ENCODE measurements at places on chromosomes 11 and 22. TPM values are rescaled to one million over a fixed set of nuclear protein-coding genes. Genes with fewer than 3 reads are reported as not detected.

DNA sequence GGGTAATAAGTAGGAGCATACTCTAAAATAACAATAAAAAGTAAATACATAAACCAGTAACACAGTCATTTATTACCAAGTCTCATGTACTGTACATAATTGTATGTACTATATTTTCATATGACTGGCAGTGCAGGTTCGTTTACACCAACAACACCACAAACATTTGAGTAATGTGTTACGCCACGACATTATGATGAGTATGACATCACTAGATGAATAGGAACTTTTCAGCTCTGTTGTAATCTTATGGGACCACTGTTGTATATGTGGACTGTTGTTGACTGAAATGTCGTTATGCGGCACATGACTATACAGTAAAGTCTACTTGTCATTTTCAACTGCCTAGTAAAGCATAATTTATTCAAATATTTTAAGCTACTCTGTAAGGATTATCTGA, 18.6 kb downstream of the KIF18A start:
- DNase-seq, result no peak

The OR51A2 gene
- not detected for total RNA-seq

DNA sequence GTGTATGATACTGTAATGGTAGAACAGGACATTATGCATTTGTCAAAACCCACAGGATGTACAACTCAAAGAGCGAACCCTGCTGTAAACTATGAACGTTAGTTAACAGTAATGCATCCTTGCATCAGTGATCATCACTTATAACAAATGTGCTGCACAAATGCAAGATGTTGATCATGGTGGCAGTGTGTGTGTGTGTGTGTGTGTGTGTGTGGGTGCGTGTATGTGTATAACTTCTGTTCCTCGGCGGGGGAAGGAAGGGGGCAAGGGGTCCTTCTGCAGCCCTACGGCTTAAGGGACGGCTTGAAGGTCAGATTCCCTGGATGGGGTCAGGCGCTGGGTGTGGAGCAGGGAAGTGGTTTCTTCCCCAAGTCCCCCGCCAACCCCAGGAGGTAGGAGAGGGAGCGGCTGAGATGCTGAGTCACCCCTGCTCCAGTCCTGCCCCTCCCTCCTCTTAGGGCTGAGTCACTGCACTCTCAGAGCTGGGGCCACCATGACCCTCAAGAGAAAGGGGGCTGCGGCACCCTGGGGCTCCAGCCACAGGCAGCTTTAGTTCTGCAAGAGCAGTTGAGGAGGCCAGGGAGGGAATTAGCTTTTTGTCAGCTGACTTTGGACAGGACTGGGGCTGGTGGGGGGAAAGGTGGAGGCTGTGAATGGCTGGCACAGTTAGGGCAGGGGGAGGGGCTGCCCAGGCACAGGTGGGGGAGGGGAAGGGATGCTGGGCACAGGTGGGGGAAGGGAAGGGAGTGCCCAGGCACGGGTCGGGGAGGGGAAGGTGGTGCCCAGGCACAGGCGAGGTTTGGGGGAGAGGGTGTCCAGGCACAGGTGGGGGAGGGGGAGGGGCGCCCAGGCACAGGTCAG, 8.8 kb upstream of the CTSD start:
- DNase-seq, result peak; percentile 56

The RIMBP3B gene
- total RNA-seq, result not detected

- no peak for DNase-seq
Observed at GRCh38 chr11:58075781-58076180, 45.0 kb downstream of the OR6Q1 start.

The HEPHL1 gene
- not detected for total RNA-seq

DNA sequence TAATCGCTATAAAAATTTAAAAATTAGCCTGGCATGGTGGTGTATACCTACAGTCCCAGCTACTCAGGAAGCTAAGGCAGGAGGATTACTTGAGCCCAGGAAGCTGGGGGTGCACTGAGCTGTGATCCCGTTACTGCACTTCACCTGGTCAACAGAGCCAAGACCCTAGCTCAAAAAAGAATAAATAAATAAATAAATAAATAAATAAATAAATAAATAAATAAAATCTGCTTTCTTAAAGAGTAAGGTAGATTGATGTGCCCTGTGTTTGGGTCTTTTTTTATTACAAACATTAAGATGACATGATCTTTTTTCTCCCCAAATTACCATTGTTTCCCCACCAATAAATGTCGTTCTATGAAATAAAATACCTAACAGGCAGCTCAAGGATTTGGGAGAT, 114.3 kb upstream of the APOA1 start:
- DNase-seq, result no peak

- no peak for DNase-seq
Observed at GRCh38 chr11:131763193-131763890, 392.9 kb downstream of the NTM start.

The TEX12 gene
- total RNA-seq, result 2.1 TPM

The SCN2B gene
- total RNA-seq, result 1.9 TPM

DNA sequence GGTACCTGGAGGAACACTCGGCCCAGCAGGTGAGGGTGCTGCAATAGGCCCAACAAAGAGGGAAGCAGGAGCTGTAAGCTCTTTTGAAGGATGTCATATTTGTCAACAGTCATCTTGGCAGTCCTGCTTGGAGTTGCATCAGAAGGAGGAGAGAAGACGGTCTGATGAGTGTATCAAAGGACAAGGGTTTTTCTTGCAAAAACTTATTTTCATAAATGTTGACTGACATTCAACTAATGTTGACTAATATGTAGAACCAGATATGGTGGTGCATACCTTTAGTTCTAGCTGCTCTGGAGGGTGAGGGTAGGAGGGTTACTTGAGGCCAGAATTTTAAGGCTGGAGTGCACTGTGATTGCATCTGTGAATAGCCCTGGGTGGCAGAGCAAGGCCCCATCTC, 72.3 kb downstream of the CABIN1 start:
- DNase-seq, result no peak

DNA sequence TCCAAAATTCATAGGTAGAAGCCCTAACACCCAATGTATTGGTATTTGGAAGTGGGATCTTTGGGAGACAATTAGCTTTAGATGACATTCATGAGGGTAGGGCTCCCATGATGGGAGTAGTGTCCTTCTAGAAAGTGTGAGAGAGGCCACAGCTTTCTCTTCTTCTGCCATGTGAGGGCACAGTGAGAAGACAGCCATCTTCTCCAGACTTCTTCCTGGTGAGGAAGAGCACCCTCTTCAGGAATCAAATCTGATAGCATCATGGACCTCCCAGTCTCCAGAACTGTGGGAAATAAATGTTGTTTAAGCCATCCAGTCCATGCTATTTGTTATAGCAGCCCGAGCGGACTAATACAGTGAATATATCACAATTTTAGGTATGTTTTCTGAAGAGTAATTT, 96.9 kb downstream of the CNTN5 start:
- DNase-seq, result no peak

DNA sequence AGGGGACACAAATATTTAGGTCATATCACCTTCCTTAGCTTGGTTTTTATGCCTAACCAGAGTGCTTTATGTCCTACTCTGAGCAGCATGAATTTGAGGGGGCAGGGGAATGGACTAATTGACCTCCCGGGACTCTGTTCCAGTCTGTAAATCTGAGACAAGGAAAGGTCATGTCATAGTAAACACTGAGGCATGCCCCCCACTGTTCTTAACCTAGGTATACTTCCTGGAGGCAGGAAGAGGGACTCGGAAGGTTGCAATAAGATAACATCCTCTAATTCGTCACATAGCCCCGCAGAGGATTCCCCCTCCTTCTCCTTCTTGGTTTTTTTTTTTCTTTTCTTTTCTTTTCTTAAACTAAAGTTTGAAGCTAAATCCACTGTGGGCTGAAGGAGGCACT, 540.3 kb upstream of the CADM1 start:
- no peak for DNase-seq

DNA sequence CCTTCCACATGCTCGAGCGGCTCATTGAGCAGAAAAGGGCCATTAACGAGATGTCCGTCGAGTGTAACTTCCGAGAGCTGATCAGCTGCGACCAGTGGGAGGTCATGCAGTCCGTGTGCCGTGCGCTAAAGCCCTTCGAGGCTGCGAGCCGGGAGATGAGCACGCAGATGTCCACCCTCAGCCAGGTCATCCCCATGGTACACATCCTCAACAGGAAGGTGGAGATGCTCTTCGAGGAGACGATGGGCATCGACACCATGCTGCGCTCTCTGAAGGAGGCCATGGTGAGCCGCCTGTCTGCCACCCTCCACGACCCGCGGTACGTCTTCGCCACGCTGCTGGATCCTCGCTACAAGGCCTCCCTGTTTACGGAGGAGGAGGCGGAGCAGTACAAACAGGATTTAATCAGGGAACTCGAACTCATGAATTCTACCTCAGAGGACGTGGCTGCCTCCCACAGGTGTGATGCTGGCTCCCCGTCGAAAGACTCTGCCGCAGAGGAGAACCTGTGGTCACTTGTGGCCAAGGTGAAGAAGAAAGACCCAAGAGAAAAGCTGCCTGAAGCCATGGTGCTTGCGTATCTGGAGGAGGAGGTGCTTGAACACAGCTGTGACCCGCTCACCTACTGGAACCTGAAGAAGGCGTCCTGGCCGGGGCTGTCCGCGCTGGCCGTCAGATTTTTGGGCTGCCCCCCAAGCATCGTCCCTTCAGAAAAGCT, 31.7 kb downstream of the ALG12 start:
- no peak for DNase-seq

DNA sequence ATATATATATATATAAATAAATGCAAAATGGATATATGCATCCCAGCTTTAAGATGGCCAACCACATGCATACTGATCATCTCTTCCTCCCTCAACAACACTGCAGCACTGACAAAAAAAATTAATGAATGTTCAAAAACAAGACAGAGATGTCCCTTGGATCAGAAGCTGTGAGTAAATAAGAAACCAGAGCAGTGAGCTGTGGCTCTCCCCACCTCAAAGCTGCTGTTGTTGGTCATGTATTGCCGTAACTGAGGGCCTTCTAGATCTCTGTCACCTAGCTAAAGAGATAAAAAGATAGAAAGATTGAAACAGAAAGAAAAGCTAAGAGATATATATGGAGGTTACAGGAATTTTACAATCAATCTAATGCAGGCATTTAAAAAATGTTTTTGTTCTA, 15.5 kb upstream of the TMEM135 start:
- DNase-seq, result no peak

The CD151 gene
- 178 TPM for total RNA-seq

DNA sequence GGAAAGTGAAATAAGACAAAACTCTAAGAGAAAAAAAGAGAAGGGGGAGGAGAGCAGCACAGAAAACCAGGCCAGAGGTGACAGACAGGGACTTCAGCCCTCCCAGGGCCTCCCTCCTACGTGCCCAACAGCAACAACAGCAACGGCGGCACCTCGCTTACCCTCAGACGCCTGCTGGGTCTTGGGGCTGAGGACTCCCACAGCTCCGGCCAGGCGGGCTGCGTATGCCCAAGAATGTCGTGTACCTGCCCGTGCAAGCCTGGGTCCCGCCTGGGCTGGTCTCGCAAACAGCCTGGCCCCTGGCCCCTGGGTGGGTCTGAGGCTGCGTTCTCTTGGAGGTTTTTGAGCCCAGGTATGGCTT, 30.5 kb downstream of the ARAP1 start:
- no peak for DNase-seq

DNA sequence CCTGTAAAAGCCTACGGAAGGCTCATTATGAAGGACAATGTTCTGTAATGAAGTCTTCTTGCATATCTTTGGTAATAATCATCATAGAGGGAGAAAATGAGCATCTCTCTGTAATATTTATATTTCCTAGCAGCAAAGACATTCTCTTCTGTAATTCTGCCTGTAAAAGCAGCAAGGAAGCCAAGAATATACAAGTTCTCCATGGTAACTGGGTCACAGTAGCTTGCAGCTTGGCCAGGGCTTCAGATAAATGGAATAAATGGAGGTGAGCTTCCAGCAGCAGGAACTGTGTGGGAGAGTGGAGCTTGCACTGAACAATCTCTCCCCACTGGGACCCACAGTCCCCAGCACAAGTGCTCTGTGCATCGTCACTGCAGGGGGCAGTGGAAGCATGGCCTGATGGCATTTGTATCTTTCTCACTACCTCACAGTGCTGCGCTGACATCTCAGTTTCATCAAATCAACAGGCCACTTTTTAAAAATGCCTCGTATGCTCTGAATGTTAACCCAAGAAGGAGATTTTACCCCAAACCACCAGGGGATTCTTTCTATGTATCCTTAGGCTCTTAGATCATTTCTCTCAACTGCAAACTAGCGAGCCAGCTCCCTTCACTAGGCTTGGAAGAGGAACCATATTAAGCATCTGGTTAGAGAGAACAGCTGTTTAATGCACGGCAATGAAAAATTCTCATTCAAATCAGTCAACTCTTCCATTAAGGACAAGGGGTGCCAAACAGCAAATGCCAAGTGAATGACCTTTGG, 1059.7 kb downstream of the OPCML start:
- DNase-seq, result no peak

GRCh38 chr22:43088627-43088983, 586 bp downstream of the TTLL1 start:
- DNase-seq, result no peak

DNA sequence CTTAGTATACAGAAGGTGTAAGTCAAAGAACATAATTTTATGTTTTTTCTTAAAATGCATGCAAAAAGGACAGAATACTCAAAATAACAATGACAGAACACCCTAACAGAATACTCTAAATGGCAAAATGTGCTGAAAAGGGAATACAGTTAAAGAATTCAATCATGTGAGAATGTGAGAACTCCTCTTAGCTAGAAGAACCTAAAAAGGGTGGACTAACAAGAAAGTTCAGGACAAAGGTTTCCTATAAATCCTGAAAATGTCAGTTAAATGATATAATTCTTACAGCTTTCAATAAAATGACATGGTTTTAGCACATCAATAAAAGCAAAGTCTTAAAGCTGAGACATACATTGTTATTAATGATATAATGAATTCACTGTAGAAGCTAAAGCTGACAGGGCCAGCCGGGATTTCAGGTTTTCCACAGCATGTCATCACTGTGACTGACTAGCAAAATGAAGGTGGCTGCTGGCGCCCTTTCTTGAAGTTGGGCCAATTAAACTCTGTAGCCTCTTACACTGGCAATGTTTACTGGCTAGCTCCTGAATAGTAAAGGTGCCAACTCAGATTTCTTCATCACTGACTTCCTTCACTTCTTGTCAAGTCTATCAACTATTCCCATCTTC, 244.4 kb downstream of the TTC28 start:
- peak; percentile 61 for DNase-seq

The C11orf87 gene
- total RNA-seq, result not detected

GRCh38 chr22:38177926-38178604, 3.6 kb downstream of the PLA2G6 start:
- DNase-seq, result peak; percentile 92

DNA sequence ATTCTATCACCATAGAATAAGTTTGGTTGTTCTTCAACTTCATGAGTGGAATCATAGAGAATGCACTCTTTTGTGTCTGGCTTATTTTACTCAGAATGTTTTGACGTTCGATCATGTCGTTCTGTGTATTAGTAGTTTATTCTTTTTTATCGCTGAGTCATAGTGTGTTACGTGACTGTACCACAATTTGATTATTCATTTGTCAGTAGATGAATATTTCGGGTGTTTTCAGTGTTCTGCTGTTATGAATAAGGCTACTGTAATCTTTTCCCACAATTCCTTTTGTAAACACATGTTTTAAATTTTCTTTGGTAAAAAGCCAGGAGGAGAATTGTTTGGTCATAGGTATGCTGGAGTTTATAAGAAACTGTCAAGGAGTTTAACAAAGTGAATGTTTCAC, 279.9 kb upstream of the B3GAT1 start:
- DNase-seq, result no peak
